ENCODE measurements at places on chromosomes 6 and 20.
A peak's percentile ranks its signal among the peaks of the same experiment; 100 is the strongest.

DNA sequence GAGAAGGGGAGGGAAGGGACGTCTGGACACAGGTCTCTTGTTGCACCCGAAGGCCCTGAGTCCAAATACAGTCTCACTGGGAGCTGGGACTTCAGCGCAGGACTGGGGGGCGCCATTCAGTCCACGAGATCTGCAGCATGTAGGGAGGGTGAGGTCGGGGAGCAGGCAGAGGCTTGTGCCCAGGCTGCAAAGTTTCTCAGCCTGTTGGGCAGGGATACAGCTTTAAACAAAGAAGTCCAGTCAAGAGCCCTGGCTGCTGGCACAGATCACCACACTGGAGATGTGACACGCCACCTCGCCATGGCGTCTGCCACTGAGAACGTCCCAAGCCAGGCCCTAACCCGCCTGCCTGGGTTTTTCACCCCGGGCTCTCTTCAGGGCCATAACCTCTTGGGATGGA, 256.6 kb downstream of the DLL1 start:
- no peak for DNase-seq

DNA sequence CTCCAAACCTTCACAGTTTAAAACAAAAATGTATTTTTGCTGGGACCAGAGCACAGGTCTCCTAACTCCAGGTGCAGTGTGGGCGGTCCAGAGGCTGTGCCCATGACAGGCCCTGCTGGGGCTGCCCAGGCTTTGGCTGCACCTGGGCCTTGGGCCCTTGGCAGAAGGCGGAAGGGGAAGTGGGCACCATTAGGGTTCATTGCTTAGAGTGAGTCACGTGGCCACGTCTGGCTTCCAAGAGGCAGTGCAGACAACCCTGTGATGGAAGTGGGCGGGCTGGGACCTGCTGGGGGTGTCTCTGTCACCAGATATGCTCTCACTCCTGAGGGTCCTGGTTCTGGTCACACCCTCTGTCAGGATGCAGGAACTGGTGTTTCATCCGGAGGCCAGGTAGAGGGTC, 302.2 kb downstream of the QKI start:
- no peak for DNase-seq

- no peak for DNase-seq
Observed at GRCh38 chr20:60237981-60238380, 279.8 kb downstream of the CDH26 start.

GRCh38 chr20:32216179-32217142, 8.8 kb downstream of the POFUT1 start:
- no peak for DNase-seq

DNA sequence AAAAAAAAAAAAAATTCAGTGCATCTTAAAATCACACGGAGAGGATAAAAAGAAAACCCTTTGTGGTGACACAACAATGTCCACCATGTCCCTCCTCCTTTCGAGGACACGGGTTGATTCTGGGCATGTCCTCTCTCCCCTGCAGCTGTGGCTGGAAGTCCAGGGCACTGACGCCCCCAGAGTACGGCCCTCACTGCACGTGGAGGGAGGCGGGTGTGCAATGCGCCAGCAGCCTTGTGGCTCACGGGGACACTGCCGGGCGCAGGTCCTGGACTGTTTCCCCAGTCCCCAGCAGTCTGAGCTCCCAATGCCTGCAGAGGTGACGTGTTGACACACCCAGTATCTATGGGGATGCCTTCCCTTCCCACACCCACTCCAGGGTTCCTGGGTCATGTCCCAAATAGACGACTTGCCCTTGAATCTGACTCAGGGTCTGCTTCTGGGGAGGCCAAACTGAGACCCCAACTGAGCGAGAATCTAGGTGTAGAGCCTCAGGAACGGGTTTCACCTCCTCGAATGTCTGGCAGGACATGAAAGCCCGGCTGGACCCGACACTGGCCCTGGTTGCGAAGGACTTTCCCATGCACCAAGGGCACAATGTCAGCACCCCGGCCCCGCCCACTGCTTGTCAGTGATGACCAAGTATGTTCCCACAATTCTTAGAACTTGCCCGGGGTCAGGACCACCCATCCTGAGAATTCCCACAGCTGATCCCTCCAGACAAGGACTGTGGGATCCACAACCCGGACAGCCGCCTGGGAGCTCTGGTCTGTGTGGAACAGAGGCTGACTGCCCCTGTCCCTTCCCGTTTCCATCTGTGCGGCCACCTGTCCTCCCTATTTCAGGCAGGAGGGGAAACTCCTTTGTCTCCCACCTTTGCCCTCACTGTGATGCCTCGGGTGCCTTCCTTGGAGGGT, 425.1 kb upstream of the SULF2 start:
- DNase-seq: no peak

DNA sequence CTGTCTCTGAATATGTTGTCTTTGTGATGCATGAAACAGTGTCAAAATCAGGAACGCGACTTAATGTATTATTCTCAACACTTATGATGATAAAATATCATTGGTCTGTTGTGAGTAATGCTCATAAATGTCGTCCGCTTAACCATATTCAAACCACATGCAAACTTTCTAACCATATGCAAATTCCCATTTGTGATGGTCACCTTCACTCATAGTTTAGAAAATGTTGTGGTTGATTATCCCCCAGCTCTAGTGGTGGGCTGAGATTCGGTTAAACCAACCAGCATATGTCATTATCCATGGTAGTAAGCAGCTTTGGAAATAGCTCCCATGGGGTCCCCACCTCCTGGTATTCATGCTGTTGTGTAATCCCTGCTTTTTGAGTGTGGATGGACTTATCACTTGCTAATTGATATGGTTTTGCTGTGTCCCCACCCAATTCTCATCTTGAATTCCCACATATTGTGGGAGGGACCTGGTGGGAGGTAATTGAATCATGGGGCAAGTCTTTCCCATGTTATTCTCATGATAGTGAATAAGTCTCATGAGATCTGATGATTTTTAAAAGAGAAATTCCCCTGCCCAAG, 360.0 kb upstream of the TSHZ2 start:
- DNase-seq: no peak

DNA sequence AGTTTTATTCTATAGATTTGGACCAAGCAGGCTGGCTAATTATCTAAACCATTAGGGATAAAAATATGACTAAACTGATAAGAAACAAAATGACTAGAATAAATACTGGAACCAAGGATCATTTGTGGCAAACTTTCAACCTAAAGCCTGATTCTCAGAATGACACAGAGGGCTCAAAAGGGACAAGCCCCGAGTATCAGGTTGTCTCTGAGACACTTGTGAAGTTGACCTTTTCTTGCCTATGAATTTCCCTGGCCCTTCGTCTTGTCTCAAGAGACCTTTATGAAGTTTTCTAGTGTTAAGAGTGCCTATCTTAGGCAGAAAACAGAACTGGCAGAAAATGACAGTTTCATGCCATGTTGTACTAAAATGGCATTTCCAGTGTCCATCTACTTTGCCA, 68.3 kb downstream of the IMPG1 start:
- no peak for DNase-seq

GRCh38 chr20:6104493-6105188, 18.2 kb downstream of the FERMT1 start:
- DNase-seq: peak; percentile 33

DNA sequence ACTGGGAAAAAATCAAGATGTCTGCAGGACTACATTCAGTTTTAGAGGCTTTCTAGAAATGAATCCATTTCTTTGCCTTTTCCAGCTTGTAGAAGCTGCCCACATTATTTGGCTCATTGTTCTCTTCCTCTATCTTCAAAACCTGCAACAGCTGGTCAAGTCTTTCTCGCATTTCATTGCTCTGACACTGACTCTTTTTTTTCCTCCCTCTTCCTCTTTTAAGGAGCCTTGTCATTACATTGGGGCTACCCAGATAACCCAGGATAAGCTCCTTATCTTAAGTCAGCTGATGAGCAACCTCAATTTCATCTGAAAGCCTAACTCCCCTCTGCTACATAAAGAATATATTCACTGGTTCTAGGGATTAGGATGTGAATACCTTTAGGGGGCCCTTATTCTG, 53.2 kb upstream of the CEP162 start:
- no peak for DNase-seq

DNA sequence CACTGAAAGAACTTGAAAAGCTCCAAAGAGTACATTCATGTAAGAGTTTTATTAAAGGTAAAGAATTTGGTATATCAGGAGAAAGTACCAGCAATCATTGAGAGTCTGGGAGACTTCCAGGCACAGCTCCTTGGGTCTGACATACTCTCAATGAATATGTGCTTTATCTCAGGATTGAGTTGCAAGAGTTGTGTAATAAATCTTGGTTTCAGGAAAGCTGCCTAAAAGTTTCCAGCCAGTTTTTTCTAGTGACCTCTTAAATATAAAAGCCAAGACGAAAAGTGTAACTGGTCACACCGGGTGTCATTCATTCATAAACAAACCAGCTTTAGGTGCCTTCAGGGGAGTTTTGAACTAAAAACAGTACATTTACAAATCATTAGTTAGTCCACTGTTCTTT, 21.6 kb upstream of the GJA1 start:
- peak; percentile 19 for DNase-seq

- peak; percentile 25 for DNase-seq
Observed at GRCh38 chr6:2426561-2427340, 181.3 kb upstream of the GMDS start.

DNA sequence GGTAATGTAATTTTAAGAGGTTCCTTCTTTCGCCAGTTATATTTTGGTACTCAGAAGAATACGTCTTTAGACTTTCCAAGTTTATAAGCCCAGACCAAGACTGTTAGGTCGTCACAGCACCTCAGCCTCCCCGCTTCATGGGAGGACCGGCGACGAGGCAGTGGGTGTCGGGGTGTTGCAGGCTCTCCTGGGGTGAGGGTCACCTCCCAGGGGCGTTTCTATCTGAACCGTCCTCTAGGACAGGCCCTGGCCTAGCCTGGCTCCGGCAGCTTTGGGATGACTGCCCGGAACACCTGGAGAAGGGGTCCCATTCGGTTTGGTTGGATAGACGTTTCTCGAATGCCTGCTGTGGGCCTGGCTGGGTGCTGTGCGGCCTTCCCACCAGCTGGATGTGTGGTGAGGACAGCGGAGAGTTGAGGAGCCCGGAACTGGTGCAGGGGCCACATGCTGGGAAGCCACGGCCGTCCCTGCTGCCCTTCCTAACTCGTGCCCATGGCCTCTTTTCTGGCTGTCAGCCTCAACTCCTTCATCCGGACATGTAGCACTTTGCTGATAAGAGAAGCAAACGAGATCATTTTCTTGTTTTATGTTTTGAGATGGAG, 1.1 kb downstream of the OSBPL2 start:
- DNase-seq: peak; percentile 16

DNA sequence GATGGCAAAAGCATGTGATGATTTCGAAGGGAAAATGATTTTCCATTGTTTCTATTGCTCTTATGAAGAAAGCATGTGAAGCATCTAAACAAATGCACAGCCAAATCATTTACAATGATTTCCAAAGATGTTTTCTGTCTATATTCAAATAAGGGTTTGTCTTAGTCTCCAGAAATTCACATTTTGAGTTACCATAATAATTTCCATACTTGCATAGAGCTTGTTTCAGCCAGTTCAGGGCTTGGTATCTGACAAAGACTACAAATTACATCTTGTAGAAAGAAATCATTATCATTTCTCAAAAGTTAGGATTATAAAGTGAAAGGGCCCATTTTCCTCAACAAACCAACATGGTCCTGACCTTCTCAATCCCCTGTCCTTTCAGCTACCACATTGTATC, 74.4 kb upstream of the PLEKHG1 start:
- DNase-seq: no peak

- DNase-seq: no peak
Observed at GRCh38 chr6:99143108-99143861, 195.5 kb upstream of the FBXL4 start.

DNA sequence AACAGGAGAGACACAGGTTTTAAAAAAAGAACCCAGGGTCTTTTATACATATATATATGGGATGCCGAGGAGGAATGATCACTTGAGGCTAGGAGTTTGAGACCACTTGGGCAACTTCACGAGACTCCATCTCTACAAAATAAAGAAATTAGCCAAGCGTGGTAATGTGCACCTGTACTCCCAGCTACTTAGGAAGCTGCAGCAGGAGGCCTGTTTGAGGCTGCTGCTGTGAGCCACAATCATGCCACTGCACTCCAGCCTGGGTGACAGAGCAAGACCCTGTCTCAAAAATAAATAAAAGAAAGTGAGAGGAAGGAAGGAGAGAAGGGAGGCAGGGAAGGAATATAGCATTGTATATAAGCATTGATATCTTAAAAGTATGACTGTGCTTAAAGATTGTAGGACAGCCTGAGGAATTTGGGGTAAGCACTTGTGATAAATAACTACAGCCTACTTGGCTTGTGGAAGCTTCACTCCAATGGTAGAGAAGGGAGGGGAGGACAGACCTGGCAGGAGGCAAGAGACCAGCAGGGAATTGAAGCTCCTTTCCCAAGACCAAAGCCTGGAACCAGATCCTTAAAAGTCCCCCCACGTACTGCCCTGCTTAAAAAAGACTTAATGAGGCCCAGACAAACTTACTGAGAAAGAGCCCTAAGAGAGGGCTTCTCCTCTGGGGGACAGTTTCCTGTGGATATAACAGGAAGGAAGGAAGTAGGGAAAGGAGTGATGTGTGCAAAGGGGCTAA, 2.5 kb upstream of the SNTA1 start:
- no peak for DNase-seq

GRCh38 chr20:2086980-2087377, 14.6 kb upstream of the STK35 start:
- DNase-seq: no peak

DNA sequence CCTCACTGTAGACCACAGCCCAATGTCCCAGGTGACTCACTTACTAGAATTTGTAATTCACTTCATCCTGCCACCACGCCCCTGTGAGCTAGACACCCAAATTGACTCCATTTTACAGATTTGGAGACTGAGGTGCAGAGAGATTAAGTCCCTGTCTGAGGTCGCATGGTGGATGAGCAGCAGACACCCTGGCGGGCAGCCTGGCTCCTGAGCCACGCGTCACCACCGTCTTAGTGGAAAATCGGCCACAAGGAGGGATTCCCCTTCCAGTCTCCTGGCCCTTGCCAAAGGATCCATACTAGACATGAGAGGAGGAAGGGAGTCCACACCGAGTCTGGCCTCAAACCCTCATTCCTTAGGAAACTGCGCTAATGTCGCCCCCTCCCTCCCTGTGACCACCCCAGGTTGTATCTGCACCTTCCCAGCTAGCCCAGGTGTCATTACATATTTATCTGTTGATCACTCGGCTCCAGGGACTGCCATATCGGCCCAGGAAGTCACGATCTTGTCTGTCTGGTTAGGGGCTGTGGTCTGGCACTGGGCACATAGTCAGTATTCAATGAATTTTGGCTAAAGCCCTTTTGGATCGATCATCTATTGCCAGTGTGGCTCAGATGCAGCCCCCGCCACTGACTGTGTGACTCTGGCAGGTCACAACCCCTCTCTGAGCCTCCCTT, 25.7 kb upstream of the PTGIS start:
- DNase-seq: no peak

DNA sequence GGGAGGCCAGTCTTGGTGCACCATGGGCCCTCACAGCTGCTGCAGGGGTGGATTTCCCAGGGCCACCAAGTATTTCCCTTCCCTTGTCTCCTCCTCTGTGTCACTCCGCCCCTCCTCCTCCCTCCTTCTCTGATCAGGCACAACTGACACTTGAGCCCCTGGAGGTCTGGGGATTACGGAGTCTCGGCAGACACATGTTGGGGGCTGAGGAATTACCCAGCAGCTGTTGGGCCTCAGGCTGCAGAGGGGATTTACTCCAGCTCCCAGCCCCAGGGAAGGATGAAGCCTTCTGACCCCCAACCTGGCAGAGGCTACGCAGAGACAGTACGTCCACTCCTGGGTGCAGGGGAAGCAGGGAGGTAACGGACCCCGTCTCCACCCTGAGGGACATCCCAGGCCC, 420.5 kb upstream of the SULF2 start:
- no peak for DNase-seq

GRCh38 chr20:57619051-57619831, 985 bp downstream of the ZBP1 start:
- DNase-seq: peak; percentile 80

GRCh38 chr6:93970684-93971083, 551.3 kb upstream of the EPHA7 start:
- no peak for DNase-seq

Data from RPMI7951 (cell line).